PC-3 (cell line): ENCODE measurements at places on chromosomes 4 and X. TPM values are rescaled to one million over a fixed set of nuclear protein-coding genes. Genes with fewer than 3 reads are reported as not detected.

XAGE1B gene
- not detected in 2 replicates for total RNA-seq

DNA sequence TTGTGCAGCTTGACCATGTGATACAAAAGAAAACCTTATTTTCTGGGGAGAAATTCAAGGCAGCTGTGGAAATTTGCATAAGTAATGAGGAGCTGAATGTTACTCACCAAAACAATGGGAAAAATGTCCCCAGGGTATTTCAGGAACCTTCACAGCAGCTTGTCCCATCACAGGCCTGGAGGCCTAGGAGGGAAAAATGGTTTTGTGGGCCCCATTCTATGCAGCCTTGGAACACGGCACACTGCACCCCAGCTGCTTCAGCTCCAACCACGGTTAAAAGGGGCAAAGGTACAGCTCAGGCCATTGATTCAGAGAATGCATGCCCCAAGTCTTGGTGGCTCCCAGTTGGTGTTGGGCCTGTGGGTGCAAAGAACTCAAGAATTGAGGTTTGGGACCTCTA, 216.1 kb downstream of the MAGEE1 start:
- H3K4me1 ChIP-seq, result no peaks in the 10 kb centered on the region
- H3K27ac ChIP-seq, result no peak overlapping the region
- DNase-seq, result no peak
- H3K4me3 ChIP-seq, result no peak overlapping the region

DNA sequence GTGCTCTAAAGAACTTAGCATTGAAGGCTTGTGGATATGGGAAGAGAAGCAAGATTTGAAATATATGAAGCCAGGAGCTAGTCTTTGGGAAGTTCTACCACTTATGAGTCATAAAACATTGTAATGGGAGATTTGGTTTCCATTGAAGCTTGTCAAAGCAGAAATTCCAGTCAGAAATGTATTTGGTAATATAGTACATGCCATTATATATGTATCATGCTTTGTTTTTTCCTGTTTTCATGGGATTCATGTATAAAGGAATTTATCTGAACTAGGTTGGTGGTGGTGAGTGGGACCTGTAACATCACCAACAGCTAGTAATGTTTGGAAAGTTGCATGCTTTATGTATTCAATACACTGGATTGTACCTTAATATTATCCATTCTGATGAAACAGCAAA, 14.6 kb upstream of the DCAF8L2 start:
- no peaks in the 10 kb centered on the region for H3K27me3 ChIP-seq
- no peak overlapping the region for H3K4me3 ChIP-seq
- no peaks in the 10 kb centered on the region for H3K36me3 ChIP-seq
- peak; percentile 73 for DNase-seq

GRCh38 chr4:1356181-1356998, 9.4 kb downstream of the UVSSA start:
- H3K4me1 ChIP-seq, result no peaks in the 10 kb centered on the region
- no peak overlapping the region for H3K27ac ChIP-seq
- H3K4me3 ChIP-seq, result no peak overlapping the region
- no peaks in the 10 kb centered on the region for H3K27me3 ChIP-seq
- no peaks in the 10 kb centered on the region for H3K36me3 ChIP-seq
- peak; percentile 38 for DNase-seq

DNA sequence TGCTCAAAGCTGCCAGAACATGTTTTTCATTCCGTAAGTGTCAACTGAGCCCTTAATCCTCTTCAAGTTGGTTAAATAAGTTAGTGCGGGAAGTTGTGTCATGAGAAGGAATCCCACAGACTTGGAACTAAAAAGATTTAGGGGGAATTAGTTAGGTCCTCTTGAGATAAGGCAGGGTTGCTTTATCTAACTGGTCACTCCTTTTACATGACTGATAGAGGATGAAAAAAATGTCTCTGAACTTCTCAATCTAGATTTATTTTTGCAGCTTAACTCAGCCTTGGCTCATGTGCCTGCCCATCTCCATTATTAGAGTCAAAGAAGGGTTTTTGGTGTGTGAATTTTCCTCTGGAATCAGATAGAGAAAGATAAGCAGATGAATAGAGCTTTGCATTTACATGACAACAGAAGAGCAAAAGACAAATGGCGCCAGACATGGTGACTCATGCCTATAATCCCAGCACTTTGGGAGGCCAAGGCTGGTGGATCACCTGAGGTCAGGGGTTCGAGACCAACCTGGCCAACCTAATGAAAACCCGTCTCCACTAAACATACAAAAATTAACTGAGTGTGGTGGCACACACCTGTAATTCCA, 882.9 kb downstream of the RPA4 start:
- H3K36me3 ChIP-seq, result no peaks in the 10 kb centered on the region
- H3K4me1 ChIP-seq, result no peaks in the 10 kb centered on the region
- no peaks in the 10 kb centered on the region for H3K27me3 ChIP-seq
- DNase-seq, result no peak
- H3K4me3 ChIP-seq, result no peak overlapping the region
- H3K27ac ChIP-seq, result no peak overlapping the region

DNA sequence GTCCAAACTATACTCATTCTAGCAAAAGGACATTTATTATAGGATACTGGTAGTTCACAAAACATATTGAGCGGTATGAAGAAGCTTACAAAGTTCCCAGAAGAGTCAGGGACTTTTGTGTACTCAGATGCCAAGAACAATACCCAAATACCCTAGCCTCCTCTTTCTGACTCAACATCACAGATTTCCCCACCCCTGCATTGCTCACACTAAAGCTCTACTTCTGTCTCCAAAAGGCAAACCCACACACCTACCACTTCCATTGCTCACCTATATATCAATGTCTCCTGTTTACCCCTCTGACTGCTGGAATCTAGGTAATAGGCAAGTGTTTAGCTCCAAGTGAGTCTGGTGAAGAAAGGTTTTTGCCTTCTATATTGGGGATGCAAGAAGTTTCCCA, 100.7 kb upstream of the HCCS start:
- no peak overlapping the region for H3K4me3 ChIP-seq
- no peaks in the 10 kb centered on the region for H3K27me3 ChIP-seq

DNA sequence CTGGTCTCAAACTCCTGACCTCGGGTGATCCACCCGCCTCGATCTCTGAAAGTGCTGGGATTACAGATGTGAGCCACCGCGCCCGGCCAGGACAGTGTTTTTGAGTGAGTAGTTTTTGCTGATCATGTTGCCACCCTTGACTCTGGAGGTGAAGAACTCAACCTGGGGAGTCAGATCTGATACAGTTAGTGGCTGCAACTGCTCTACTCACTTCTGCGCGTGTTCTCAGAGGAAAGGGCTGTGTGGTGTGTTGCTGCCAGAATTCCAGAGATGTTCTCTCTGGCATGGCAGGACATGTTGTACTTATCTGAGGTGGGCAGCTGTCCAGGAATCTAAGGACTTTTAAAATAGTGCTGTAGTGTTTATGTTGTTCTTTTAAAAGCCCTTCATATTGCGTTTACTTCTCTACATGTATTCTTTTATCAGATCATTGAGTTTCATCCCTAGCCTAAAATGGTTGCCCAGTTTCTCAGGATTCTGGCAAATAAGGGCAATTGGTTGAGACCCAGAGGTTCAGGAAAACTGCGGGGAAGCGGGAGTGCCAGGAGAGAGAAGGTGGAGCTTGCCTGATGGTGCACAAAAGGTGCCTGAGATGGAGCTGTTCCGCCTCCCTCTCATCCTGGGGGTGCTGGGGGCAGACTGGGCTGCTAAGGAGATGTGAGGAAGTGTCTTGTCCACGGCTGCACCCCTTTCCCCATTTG, 97.7 kb downstream of the ARHGAP10 start:
- no peak for DNase-seq
- H3K27ac ChIP-seq, result no peak overlapping the region
- no peaks in the 10 kb centered on the region for H3K36me3 ChIP-seq
- peaks cover 41% of the 10 kb centered on the region for H3K4me1 ChIP-seq
- H3K4me3 ChIP-seq, result no peak overlapping the region
- H3K27me3 ChIP-seq, result no peaks in the 10 kb centered on the region

TTC29 gene
- total RNA-seq, result not detected in 2 replicates

CDX4 gene
- not detected in 2 replicates for total RNA-seq

- peaks cover 49% of the 10 kb centered on the region for H3K4me1 ChIP-seq
- no peaks in the 10 kb centered on the region for H3K36me3 ChIP-seq
- peak; percentile 77 for DNase-seq
- H3K4me3 ChIP-seq, result no peak overlapping the region
- peak overlapping the region; percentile 74 for H3K27ac ChIP-seq
- no peaks in the 10 kb centered on the region for H3K27me3 ChIP-seq
Measured at GRCh38 chr4:74370912-74371311, 6.0 kb downstream of the EREG start.

- H3K27ac ChIP-seq, result peak overlapping the region; percentile 83
- H3K27me3 ChIP-seq, result no peaks in the 10 kb centered on the region
- H3K4me1 ChIP-seq, result peaks cover 39% of the 10 kb centered on the region
- H3K36me3 ChIP-seq, result peaks cover 25% of the 10 kb centered on the region
- peak overlapping the region; percentile 79 for H3K4me3 ChIP-seq
- peak; percentile 37 for DNase-seq
Measured at GRCh38 chrX:45850775-45851433, 650.2 kb upstream of the DIPK2B start.

STK26 gene
- 47.4 and 50.7 TPM in 2 replicates for total RNA-seq

PCYT1B gene
- not detected in 2 replicates for total RNA-seq

DNA sequence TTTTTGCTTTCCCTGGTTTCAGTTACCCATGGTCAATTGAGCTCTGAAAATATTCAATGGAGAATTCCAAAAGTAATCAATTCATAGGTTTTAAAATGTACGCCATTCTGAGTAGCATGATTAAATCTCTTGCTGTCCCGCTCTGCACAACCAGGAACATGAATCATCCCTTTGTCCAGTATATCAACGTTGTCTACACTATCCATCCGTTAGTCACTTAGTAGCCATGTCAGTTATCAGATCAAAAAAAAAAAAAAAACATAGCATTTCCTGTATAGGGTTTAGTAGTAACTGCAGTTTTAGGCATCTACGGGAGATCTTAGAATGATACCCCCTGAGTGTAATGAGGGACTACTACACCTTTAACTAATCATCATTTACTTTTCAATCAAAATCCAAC, 15.1 kb downstream of the LAMP2 start:
- peaks cover 36% of the 10 kb centered on the region for H3K4me1 ChIP-seq
- peak overlapping the region; percentile 43; the same call in 1 of the 2 replicates for H3K27ac ChIP-seq
- DNase-seq, result peak; percentile 63
- H3K36me3 ChIP-seq, result peaks cover 22% of the 10 kb centered on the region

- no peaks in the 10 kb centered on the region for H3K27me3 ChIP-seq
- no peak for DNase-seq
- H3K4me1 ChIP-seq, result peaks cover 11% of the 10 kb centered on the region
- no peak overlapping the region for H3K4me3 ChIP-seq
- no peaks in the 10 kb centered on the region for H3K36me3 ChIP-seq
Measured at GRCh38 chr4:144589512-144589911, 56.4 kb upstream of the HHIP start.

DNA sequence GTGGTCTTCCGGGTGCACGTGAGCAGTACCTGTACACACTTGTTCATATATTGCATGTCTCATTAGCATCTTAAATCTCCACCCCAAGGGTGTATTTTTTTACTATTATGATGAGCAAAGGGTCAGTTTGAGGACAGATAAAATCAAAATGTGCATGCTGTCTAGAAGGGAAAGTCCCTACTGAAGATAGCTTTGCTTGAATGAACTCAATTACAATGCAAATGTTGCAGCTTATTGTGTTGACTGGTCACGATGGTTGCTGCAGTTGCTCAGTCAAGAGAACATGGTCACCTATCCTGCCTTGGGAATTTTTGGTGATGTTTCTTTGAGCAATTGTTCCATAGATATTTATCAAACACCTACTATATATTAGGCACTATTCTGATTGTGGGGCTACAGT, 103.8 kb upstream of the MID1IP1 start:
- no peak overlapping the region for H3K4me3 ChIP-seq
- H3K27me3 ChIP-seq, result peaks cover 7% of the 10 kb centered on the region; the same call in 1 of the 2 replicates
- no peaks in the 10 kb centered on the region for H3K4me1 ChIP-seq
- H3K27ac ChIP-seq, result no peak overlapping the region

BBS12 gene
- 0.69 and 1.7 TPM in 2 replicates for total RNA-seq

- H3K36me3 ChIP-seq, result no peaks in the 10 kb centered on the region
- H3K4me1 ChIP-seq, result no peaks in the 10 kb centered on the region
- H3K27ac ChIP-seq, result no peak overlapping the region
- H3K4me3 ChIP-seq, result no peak overlapping the region
- no peaks in the 10 kb centered on the region for H3K27me3 ChIP-seq
- DNase-seq, result no peak
Measured at GRCh38 chrX:111822191-111822590, 53.8 kb upstream of the TRPC5OS start.
